Ureter (tissue), 1 donor: ENCODE measurements at places on chromosomes 1 and 21.

- no peak for DNase-seq
Observed at GRCh38 chr1:157145076-157145475, 6.9 kb upstream of the ETV3 start.

DNA sequence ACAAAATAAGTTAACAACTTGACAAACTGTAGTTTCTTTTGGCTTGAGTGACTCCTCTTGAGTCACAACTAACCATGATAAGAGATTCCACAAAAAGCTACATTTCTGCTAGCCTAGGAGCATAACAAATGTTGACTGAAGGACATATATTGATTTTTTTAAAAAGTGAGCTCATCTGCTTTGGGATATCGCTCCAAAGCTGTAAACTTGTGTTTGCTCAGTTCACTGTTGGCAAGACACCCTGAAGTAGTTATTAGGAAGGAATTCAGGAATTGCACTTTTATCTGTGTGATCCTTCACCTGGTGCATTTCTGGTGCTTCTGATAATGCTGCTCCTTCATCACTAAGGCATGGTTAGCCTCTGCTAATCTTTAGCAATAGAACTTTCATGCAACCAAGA is 23.7 kb downstream of the RWDD3 start:
- no peak for DNase-seq

DNA sequence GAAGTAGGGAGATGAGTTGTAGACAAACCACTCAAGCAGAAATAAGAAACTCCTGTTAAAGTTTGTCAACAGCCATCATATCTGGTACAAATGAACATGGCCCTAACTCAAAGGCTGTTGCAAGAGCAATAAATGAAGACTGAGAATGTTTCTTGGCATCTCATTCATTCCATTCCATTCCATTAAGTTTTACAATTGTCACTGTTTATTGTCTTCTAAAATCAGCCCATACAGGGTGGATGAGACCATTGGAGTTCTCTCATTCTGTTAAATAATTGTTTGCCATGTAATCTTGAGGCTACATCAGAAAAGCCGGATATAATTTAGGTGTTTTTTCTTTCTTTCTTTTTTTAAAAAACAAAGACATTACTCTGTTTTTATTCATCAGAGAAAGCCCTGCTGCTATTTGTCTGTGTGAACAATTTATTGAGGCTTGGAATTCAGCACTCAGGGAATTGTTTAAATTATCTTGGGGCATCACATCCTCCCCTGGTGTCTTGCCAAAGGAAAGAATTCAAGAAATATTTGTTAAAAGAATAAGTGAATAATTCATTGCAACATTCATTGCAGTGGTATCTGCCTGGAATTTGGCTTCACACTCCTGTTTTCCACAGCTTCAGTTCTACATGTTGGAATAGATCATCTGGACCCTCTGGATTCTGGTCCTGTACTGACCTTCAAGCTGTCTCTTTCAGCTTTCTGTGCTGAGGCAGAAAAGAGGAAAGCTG is 604.5 kb downstream of the PLPP3 start:
- no peak for DNase-seq

DNA sequence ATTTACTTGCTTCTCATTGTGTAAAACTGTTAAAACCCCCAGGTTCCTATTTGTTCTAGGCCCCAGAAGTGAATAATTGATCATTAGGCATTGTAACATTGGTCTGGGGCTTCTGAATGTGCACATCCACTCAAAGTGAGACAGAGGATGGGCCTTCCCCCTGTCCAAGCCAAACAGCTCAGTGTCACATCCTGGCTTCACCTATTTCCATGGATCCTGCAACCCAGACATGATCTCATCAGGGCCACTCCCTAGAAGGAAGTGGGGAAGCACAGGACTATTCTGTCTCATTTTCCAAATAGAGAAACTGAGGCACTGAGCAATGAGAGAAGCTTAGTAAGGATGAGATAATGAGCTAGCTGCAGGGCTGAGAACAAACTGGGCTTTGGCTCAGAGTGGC is 47.4 kb upstream of the TSPAN2 start:
- no peak for DNase-seq

DNA sequence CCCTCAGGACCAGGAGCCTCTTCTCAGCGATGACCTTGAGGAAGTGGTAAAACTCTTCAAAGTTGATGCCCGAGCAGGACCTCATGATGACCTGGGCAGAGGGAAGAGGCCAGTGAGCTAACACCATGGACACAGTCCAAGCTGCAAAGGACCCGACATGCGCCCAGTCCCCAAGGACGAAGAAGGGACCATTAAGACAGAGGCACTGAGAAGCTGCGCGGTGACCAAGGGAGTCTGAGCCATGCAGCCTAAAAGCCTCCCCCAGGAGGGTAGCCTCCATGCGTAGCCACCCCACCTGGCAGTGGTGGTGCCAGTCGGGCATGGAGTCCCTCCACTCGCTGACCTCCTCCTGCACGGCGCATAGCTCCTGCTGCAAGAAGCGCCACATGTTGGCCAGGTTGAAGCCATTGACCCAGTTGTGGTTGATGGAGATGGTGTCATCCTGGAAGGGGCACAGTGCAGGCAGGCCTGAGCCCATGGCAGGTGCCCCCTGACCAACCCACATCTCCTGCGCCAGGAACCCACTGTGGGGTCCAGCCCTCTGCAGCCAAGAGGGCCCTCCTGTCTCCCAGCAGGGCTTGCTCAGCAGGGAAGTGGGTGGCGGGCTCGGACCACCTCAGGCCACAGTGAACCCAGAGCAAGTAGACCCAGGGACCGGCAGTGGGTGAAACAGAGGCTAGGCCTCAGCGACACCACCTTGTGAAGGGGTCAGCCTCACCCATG is 2.4 kb downstream of the JMJD4 start:
- DNase-seq = no peak

DNA sequence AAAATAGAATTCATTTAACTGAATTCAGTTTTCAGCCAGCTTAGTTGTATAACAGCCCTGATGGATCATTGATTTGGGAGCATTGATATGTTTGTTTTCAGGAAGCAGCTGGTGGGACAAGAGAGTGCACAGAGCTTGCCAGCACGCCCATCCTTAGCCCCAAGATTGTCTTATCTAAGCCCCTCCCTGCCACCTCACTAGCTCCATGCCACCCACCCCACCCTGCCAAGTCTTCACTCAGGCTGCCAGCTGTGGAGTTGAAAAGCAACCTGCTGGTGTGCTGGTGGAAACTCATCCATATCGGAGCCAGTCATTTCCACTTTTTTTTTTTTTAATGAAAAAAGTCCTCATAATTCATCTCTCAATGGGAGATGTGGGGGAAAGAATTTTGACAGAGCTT is 11.8 kb downstream of the KIRREL1 start:
- no peak for DNase-seq

DNA sequence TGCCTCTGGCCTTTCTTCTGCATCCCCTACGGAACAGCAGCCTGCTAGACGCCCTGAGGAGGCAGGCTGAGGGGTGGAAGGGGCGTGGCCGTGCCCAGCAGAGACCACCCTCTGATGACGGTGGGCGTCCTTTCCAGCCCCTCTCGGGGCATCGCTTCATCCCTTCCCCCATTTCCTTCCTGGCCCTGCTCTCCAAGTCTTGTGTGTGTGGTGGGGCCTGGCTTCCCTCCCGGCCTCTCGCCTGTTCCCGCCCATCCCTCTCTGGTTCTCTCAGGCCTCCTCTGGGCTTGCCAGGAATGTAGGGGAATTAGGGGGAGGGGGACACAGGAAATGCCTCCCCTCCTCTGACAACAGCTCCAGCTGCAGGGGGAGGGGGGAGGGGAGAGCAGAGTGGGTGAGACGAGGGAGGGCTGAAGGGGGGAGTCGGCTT is 51.1 kb downstream of the SKI start:
- no peak for DNase-seq

- no peak for DNase-seq
Observed at GRCh38 chr1:179767996-179768395, 24.9 kb downstream of the FAM163A start.

GRCh38 chr1:62423580-62424242 is 13.1 kb upstream of the USP1 start:
- DNase-seq = no peak

DNA sequence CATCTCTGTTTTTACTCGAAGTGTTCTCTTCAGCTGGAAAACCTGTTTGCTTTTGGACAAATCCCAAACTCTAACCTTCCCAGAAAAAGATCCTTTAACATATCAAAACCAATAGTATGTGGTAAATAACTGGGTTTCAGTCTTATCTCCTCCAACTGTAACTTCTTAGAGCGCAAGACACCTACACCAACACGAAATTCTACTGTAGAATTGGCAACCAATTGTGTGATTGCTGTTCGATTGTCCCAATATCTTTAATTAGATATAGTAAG is 5.8 kb upstream of the MPZL1 start:
- DNase-seq = no peak

GRCh38 chr21:28683982-28684752 is 308.5 kb downstream of the LTN1 start:
- no peak for DNase-seq

GRCh38 chr21:21397464-21397863 is 399.3 kb downstream of the NCAM2 start:
- no peak for DNase-seq

- DNase-seq = no peak
Observed at GRCh38 chr1:118739501-118739900, 248.6 kb downstream of the TBX15 start.

DNA sequence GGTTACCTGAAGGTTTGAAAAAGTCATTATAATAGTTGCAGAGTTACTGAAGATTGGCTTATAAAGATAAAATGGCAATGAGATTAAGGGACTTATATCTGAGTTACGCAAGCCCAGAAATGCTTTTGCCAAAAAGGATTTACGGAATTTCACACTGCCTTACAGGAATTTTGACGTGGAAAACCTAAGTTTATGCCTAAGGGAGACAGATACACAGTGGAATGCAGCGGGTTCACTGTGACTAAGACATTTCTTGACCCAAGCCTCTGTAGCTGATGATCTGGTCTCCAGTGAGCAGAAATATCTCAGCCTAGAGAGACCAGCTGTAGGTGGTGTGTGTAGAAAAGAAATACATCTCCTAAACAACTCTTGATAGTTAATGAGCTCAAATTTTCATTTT is 10.1 kb upstream of the EXO1 start:
- no peak for DNase-seq

- peak; percentile 34 for DNase-seq
Observed at GRCh38 chr1:178494569-178494971, 2.2 kb downstream of the CLEC20A start.

DNA sequence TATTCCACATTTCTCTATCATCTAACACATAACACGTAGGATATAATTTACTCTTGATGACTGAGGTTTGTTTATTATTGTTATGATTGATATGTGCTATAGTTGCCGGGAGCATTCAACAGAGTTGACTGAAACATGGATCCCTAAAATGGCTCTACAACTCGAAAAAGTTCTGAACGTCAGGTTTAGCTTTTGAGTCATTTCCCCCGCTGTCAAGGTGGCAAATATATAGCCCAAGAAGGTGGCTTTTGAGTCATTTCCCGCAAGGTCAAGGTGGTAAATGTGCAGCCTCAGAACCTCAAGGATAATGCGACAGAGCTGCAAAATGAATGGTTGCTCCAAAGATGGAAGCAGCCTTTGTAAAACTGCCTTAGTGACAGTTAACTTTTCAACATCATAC is 104.0 kb downstream of the NIBAN1 start:
- DNase-seq = no peak

DNA sequence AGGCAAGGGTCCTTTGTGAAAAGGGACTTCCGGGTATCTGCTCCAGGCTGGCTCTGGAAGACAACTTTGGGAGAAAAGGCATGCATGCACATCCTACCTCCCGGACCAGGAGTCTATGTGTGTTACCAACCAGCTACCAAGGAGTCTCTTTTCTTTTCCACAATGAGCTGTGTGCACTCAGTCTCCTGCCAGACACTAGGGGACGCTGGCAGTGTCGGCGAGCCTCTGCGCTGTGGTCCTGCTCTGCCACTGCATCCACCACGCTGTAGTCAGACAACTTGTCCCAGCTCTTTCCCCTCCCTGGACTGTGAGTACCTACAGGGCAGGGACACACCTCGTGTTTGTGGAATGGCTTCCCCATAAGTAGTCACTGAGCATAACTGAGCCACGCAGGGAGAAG is 5.1 kb upstream of the SSR2 start:
- DNase-seq = peak; percentile 47

DNA sequence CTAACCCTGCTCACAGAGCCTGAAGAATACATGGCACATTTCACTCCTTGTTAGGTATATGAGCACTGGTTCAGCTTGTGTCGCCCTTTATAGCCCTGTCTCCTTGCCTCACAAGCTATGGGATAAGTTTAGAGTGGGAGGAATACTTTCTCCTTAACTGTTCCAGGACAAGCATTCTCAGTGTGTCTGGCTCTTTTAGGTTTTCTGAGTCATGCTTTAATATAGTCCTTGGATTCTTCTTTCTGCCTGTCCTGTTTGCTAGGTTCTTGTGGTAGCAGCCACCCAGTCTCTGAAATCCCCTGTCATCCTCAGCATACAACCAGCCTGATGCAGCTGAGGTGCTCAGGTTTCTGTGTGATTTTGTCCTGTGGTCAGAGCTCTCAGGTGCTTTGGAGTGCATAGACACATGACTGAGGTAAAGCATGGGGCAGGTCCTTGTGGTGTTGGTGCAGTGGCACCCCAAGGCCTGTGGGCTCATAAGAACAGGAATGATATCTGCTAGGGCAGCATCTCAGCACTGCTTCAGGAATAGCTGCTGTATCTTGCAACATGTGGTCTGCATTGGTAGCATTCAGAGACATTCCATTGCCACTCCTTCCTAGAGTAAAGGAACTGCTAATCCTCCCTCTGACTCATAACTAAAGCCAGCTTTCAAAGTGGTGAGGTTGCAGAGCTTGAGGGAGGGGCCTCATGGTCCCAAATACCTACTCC is 14.2 kb upstream of the CASQ2 start:
- peak; percentile 54 for DNase-seq

DNA sequence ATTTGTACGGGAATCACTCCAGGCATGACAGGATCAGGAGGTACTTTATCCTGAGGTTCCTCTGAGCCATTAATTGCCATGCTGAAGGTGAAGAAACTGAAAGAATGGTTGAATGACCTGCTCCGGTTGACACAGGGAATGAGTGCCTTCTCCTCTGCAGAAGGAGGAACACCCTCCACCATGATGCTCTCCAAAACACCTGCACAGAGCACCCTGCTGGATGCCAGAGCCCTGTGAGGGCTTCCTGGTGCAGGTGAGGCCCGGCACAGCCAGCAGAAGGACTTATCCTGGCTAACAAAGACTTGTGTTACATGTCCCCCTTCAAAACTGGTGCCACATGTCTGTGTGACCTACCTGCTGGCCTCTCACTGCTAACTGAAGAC is 14.3 kb upstream of the LBR start:
- DNase-seq = no peak

DNA sequence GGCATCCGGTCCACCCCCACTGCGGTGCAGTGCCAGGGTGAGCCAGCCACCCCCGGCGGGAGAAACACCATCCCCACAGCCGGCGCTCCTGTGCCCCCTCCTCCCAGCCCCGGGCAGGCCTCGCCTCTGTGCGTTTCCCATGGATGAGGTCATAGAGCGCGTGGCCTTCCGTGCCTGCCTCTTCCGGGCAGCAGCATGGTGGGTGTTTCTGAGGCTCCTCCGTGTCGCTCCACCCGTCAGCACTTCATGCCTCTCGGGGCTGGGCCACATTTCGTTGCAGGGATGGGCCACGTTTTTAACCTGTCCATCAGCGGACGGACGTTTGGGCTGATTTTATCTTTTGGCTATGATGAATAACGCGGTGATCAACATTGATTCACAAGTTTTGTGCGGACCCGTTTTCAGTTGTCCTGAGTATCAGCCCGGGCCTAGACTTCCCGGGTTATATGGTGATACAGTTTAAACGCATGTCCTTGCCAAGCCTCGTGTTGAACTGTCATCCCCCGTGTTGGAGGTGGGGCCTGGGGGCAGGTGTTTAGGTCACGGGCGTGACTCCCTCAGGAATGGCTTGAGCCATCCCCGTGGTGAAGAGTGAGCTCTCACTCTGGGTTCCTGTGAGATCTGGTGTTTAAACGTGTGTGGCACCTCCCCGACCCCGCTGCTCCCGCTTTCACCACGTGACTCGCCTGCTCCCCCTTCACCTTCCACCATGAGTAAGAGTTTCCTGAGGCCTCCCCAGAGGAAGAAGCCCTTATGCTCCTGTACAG is 64.8 kb downstream of the SLX9 start:
- DNase-seq = no peak
